Naive thymus-derived CD8-positive, alpha-beta T cell (primary cell): ENCODE measurements at places on chromosomes 16 and 17.

GRCh38 chr16:85621698-85622428 is 8.7 kb downstream of the GSE1 start:
- no peak overlapping the region for H3K4me3 ChIP-seq
- no peaks in the 10 kb centered on the region for H3K27me3 ChIP-seq
- H3K27ac ChIP-seq = no peak overlapping the region
- no peaks in the 10 kb centered on the region for H3K36me3 ChIP-seq
- DNase-seq = no peak
- H3K4me1 ChIP-seq = peaks cover 84% of the 10 kb centered on the region

DNA sequence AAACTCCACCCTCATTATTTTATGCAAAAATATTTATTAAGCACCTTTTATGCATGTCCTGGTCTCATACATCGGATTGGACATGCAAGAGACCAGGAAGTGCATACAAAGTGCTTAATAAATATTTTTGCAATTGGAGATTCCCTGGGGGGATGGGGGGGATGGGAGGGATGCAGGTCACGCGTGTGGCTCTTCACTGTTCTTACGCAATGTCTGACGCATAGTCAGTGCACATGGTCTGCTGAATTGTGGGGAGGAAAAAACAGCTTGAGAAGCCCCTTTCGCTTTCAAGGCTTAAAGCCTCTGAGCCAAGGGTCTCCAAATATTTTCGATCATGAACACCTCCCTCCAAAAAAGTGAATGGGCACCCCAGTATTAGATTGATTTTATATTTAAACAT is 96.7 kb upstream of the XYLT1 start:
- no peaks in the 10 kb centered on the region for H3K4me1 ChIP-seq
- no peak overlapping the region for H3K27ac ChIP-seq
- H3K36me3 ChIP-seq = peaks cover 5% of the 10 kb centered on the region
- peaks cover 19% of the 10 kb centered on the region for H3K27me3 ChIP-seq
- no peak overlapping the region for H3K4me3 ChIP-seq

DNA sequence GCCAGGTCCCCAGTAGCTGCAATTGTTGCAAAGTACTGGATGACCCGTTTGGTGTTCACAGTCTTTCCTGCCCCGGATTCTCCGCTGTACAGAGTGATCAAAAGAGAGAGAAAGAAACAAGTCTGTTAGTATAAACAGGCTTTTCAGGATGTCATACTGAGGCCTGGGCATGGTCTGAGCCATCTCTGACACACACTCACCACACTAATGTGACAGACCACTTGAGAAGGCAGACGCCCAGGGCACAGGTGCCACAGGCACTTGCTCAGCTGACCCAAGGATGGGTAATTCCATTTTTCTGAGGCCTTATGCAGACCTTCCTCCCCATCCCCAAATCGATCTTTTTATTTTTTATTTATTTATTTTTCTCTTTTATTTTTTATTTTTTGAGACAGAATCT is 7.5 kb downstream of the MYH3 start:
- DNase-seq = no peak
- H3K27me3 ChIP-seq = no peaks in the 10 kb centered on the region
- H3K4me1 ChIP-seq = peaks cover 16% of the 10 kb centered on the region

DNA sequence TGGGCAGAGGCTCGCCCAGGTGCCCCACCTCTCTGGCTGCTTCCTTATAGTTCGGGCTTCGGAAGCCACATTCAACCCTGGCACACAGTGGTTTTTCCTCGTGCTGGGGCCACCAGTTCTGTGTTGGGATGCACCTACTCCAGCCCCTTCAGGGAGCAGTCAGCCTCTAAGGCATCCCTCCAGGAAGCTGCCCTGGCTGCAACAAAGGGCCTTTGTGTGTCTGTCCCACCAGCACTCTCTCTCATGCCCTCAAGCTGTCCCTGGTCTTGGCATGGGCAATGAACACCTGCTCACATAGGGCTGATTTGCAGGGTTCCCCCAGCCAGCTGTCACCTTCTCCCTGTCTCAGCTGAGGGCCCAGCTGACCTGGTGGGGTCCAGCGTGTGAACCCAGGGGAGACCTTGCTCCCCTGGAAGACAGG is 754 bp upstream of the NOXO1 start:
- no peaks in the 10 kb centered on the region for H3K36me3 ChIP-seq
- peaks cover 10% of the 10 kb centered on the region for H3K27me3 ChIP-seq
- DNase-seq = no peak

DNA sequence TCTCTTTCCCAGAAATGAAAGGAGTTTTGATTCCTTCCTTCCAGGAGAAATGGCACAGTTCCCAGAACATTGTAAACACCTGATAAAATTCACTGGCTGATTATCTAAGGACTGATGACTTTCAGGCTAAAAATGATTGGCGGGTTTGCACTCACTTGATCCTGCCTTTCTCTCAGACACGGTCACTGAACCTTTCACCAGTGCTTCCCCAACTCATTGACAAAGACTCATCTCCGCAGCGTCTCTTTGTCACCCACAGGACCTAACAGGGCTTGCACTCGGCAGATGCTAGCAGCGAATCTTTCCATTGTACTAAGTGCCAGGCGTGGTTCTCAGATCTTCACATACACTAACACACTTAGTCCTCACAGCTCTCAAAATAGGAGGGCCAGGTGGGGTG is 7.3 kb upstream of the DHRS7C start:
- no peak for DNase-seq
- H3K4me1 ChIP-seq = no peaks in the 10 kb centered on the region
- no peak overlapping the region for H3K27ac ChIP-seq
- H3K27me3 ChIP-seq = peaks cover 47% of the 10 kb centered on the region

- DNase-seq = no peak
- no peak overlapping the region for H3K27ac ChIP-seq
- no peaks in the 10 kb centered on the region for H3K36me3 ChIP-seq
- H3K27me3 ChIP-seq = peaks cover 3% of the 10 kb centered on the region
- H3K4me1 ChIP-seq = no peaks in the 10 kb centered on the region
- H3K4me3 ChIP-seq = no peak overlapping the region
Measured at GRCh38 chr16:49632795-49633184, 223.1 kb downstream of the ZNF423 start.

- no peak overlapping the region for H3K27ac ChIP-seq
- H3K27me3 ChIP-seq = no peaks in the 10 kb centered on the region
- H3K36me3 ChIP-seq = no peaks in the 10 kb centered on the region
- H3K4me3 ChIP-seq = no peak overlapping the region
- no peak for DNase-seq
Measured at GRCh38 chr16:69928856-69929400, 22.2 kb upstream of the CLEC18A start.

- H3K4me3 ChIP-seq = peak within 1 kb of the TSS; percentile 93
- peaks cover 29% of the 10 kb centered on the region for H3K36me3 ChIP-seq
- no peaks in the 10 kb centered on the region for H3K27me3 ChIP-seq
- no peak for DNase-seq
Measured at GRCh38 chr17:6755731-6756184, at the start of gene XAF1. Gene XAF1 (plus strand): TSS chr17:6756046. CDS start chr17:6756079, 33 bp downstream.

GRCh38 chr16:27204312-27204915 is 1.1 kb downstream of the KDM8 start:
- peak overlapping the region; percentile 100 for H3K27ac ChIP-seq
- H3K4me1 ChIP-seq = peaks cover 47% of the 10 kb centered on the region
- no peaks in the 10 kb centered on the region for H3K36me3 ChIP-seq
- no peak for DNase-seq
- peak overlapping the region; percentile 98 for H3K4me3 ChIP-seq
- H3K27me3 ChIP-seq = no peaks in the 10 kb centered on the region

DNA sequence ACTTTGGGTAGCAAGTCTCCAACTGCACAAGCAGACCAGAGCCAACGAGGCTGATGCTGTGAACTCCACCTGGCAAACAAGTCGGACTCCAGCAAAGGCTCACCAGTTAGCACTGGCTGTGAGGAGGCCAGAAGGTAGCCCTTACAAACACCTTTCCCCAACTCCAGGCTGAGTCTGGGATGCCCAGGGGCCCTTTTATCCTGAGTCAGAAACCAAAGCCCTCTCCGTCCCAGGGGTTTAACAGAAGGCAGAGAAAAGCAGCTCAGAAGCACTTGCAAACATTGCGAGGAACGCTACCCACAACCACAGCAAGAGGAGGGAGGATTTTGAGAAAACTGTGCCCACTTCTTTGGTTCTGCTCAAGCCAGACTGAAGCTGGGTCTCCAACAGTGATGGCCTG is 25.0 kb downstream of the CUEDC1 start:
- no peak for DNase-seq
- H3K36me3 ChIP-seq = no peaks in the 10 kb centered on the region
- no peak overlapping the region for H3K27ac ChIP-seq
- H3K27me3 ChIP-seq = peaks cover 2% of the 10 kb centered on the region
- no peaks in the 10 kb centered on the region for H3K4me1 ChIP-seq
- no peak overlapping the region for H3K4me3 ChIP-seq

DNA sequence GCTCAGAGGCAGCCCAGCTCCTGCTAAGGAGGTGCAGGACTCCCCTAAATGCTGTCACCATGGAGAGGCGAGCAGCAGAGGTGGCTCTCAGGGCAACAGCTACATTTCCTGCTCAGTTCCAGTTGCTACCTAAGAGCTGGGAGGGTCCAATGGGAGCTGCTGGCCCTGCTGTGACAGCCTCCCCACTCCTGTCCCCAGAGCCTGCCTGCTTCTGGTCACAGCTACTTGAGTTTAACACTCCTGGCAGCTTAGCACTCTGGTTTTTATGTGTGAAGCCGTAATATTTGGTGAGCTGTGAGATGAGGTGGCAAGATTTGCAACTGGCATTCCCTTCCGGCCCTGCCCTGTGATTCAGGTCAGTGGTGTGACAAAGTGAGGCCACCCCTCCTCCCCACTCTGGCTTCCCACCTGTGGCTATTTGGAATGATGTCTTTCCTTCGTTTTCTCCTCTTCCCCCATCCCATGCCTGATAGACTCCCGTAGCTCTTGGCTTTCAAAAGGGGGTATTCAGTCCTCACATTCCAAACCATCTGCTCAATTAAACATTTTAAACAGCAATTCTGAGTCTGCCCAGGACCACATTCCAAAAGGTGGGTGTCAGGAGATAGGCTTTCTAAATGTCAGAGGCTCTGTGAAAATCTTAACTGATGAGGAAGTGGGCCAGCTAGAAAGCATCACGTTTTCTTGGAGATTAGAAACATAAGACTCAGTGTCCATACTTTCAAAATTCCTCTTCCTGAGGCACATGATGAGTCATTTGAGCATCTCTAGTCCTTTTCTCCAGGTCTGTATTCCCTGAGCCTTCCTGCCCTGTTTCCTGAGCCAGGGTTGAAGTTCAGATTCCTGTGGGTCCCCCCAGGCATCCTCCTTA is 42.6 kb upstream of the SKAP1 start:
- H3K4me3 ChIP-seq = no peak overlapping the region
- no peak for DNase-seq
- H3K27ac ChIP-seq = no peak overlapping the region
- H3K27me3 ChIP-seq = no peaks in the 10 kb centered on the region
- no peaks in the 10 kb centered on the region for H3K4me1 ChIP-seq
- no peaks in the 10 kb centered on the region for H3K36me3 ChIP-seq

DNA sequence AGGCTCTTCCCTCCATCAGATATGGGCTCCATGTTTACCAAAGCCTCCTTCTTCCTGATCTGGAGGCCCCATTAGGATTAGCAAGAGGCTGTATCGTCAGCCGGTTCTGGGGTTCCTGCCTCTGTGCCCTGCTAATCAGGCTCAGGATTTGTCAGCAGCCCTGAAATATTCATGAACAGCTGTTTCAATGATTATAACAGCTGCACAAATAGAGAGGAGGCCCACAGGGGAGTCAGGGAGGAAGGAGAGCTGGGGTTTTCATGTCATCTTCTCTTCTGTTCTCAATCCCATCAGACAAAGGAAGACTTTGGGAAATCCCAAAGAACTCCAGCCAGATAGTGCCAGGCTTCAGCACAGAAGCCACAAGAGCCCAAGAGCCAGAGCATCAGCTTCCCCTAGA is 72.3 kb upstream of the MMP2 start:
- H3K27ac ChIP-seq = no peak overlapping the region
- no peaks in the 10 kb centered on the region for H3K36me3 ChIP-seq
- H3K4me3 ChIP-seq = no peak overlapping the region
- no peaks in the 10 kb centered on the region for H3K4me1 ChIP-seq
- no peak for DNase-seq

DNA sequence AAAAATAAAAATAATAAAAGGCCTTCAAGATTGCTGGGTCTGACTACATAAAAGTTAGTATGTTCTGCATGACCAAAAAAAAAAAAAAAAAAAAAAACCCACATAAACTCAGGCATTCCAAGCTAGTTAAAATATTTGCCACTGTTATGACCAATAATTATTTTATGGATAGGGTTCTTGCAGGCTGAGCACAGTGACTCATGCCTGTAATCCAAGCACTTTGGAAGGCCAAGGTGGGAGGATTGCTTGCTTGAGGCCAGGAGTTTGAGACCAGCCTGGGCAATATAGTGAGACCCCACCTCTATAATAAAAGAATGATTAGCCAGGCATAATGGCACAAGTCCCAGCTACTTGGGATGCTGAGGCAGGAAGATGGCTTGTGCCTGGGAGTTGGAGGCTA is 8.1 kb downstream of the SCNN1B start:
- H3K4me3 ChIP-seq = no peak overlapping the region
- H3K4me1 ChIP-seq = no peaks in the 10 kb centered on the region
- H3K27me3 ChIP-seq = peaks cover 2% of the 10 kb centered on the region
- no peak overlapping the region for H3K27ac ChIP-seq
- H3K36me3 ChIP-seq = peaks cover 6% of the 10 kb centered on the region
- no peak for DNase-seq
